Astrocyte of the cerebellum (primary cell): ENCODE measurements at places on chromosomes 5 and 9.
A peak's percentile ranks its signal among the peaks of the same experiment; 100 is the strongest.

- no peak for DNase-seq
These were observed 121.2 kb downstream of the PHF2 start for GRCh38 chr9:93697352-93698139.

GRCh38 chr9:137685035-137685740 lies 66.4 kb downstream of the EHMT1 start:
- DNase-seq, result no peak

GRCh38 chr5:140224658-140225057 lies 49.7 kb downstream of the CYSTM1 start:
- DNase-seq, result no peak

DNA sequence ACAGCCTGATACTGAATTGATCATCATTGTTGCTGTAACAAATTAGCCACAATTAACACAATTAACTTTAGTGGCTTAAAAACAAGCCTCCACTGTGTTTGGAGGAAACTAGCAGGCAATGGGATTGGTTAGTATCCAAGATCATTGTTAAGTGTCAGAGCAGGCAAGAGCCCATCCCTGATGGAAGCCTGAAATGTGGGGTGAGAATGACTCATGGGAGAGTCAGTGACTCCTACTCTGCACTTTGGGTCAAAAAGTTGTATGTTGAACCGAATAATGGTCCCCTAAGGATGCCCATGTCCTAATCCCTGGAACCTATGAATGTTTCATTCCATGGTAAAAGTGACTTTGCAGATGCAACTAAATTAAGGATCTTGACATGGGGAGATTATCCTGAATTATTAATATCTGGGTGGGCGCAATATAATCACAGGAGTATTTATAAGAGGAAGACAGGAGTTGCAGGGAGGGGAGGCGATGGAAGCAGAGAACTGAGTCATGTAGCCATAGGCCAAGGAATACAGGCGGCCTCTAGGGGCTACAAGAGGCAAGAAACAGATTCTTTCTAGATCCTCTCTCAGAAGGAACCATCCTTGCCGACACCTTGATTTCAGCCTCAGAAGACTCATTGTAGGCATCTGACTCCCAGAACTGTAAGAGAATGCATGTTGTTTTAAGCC lies 28.8 kb downstream of the ALG2 start:
- DNase-seq, result no peak

DNA sequence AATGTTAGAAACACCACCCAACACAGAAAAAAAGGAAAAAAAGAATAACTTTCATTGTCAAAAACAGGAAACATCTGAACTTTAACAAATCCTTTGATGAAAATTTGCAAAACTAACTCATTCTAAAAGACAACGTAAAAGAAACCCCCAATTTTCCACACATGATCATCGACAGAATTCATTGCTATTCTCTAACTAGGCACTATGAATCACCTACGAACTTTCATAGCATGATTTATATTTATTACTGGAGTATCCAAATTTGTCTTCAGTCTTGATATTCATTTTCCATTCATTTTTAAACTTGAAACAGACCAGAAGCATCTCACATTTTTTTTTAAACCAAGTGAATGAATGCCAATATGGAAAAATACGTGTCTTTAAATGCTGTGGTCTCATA lies 514.6 kb downstream of the TLE4 start:
- no peak for DNase-seq

DNA sequence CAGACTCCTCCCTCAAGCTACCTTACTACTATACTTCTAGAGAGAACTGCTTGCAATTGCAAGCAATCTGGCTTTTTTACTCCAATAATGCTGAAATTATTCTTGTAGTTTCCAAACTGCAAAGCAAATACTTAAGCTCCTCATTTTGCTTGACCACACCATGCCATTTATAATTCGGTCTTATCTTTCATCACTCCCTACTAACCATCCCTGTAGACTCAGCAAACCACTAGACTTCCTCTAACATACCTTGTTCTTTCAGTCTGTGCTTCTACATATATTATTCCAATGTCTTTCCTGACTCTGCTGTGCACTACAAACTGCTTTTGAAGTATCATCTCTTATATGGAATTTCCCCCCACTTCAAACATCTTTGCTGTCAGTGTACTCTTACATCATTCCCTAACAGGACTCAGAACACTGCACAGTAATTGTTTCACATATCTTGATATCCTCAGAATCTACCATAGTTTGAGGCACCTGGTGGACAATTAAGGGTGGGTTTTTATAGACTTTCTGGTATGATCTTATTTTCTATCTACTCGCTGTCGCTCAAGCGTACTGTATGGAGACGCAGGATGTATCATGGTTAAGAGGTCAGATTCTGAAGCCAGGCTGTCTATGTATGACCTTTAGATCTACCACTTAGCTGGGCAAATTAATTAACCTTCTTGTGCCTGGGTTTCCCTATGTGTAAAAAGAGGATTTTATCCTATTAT lies 2.8 kb downstream of the IL6ST start:
- no peak for DNase-seq

DNA sequence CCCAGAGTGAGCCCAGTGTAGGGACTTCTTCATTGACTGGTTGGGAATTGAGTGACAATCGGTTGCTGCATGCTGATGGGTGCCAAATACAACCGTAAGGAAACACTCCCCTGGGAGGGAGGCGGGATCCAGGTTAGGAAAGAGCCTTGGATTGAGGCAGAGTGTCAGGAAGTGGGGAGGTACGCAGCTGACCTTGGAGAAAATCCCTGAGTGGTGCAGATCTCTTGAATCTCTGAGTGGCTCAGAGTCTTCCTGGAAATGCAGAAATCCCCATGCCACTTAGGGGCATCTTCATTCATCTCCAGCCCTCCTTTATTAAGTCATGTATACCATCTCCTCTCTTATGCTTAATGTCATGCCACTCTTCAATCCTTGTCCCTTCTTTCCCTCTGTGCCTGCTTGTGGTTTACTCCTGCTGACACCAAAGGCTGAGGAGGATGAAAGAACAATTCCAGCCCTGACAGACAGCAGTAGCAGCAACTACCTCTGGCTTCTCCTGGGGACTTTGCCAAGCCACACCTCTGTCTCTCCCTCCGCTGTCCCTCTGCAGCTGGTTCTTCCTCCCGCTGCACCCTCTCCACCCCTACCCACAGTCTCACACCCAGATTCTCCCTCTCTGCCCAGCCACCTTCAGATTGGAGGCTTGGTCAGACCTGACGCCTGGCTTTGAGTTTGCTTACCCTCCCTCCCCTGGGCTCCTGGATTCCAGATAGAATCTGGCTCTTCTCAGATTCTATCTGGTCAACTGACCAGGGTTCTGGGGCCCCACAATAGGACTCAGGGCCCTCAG lies 14.1 kb upstream of the LCP2 start:
- no peak for DNase-seq

GRCh38 chr5:85168474-85168873 lies 783.8 kb upstream of the EDIL3 start:
- DNase-seq, result no peak

DNA sequence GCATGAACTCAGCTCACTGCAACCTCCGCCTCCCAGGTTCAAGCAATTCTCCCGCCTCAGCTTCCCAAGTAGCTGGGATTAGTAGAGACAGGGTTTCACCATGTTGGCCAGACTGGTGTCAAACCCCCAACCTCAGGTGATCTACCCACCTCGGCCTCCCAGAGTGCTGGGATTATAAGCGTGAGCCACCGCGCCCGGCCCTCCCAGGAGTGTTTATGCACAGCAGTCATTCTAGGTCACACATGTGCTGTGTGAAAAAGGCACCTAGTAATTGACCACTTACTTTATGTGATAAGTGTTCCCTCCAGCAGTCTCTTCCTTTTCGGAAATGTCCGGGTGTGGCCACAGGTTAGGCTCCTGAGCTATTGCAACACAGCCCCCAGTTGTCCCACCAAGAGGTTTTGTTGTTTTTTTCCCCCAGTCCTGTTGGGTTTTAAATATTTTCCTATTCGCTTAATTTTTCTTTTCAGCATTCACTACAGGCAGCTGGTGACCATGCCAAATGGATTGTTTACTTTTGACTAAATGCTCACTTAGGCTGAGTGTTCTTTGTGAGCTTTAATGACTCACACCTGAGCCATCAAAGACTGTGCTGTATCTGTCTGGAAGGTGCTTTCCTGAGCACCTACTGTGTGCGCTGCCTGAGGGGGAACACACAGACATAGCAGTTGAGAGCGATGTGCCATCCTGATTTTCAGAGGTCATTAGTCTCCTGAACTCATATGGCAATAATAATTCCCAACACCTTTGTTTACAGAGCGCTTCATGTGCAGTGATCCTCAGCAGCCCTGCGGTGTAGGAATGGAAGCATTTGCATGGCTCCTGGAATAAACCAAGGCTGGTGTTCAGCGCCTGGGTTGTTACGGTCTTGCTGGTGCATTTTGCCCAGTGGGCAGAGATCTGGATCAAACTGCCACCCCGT lies 94.3 kb downstream of the MVB12B start:
- peak; percentile 79 for DNase-seq

DNA sequence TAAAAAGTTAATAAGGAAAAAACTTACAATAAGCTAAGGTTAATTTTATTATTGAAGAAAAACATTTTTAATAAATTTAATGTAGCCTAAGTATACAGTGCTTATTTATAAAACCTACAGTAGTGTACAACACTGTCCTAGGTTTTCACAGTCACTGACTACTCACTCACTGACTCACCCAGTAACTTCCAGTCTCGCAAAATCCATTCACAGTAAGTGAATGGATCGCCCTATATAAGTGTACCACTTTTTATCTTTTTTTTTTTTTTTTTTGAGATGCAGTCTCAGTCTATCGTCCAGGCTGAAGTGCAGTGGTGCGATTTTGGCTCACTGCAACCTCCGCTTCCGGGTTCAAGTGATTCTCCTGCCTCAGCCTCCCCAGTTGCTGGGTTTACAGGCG lies 47.7 kb downstream of the FNIP1 start:
- DNase-seq, result no peak

- DNase-seq, result no peak
These were observed 84.0 kb downstream of the SEC61B start for GRCh38 chr9:99305820-99306811.

GRCh38 chr9:93464395-93464794 lies 11.0 kb upstream of the FAM120AOS start:
- DNase-seq, result no peak

GRCh38 chr5:45037927-45038326 lies 229.2 kb downstream of the MRPS30 start:
- DNase-seq, result no peak

GRCh38 chr5:42636946-42637345 lies 119.7 kb upstream of the CCDC152 start:
- no peak for DNase-seq

- DNase-seq, result no peak
These were observed 41.0 kb downstream of the KCNMB1 start for GRCh38 chr5:170348137-170348633.

DNA sequence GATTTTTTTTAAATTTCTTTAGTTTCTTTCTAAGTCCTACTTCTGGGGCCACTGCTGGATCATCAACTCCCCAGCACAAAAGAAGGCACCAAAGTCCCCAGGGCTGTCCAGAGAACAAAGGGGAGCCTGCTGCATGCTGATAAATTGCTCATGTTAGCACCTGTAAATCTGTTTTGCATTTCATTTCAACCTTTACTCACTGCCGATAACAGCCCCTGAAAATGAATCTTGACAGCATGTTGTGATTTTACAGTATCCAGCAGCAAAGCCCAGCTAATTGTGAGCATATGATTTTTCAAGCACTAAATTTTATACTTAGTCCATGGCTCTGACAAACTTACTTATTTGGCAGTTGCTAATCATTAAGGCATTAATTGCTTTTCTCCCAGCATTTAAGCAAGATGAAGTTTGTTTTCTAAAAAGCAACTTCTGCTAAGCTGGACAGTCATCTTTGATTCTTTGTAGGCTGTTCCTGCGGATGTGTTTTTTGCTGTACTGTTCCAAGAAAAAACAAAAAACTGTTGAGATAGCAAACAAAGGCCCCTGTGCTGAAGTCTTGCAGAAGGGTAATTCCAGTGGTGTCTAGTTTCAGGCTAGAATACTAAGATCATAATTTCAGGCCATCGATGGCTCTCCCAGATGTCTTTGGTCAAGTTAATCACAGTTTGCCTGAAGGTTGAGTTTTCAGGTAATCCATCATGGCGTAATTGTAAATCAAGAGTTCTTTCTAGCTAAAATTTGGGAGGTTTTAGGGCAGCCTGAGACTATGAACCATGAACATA lies 73.1 kb upstream of the GAS1 start:
- DNase-seq, result no peak

DNA sequence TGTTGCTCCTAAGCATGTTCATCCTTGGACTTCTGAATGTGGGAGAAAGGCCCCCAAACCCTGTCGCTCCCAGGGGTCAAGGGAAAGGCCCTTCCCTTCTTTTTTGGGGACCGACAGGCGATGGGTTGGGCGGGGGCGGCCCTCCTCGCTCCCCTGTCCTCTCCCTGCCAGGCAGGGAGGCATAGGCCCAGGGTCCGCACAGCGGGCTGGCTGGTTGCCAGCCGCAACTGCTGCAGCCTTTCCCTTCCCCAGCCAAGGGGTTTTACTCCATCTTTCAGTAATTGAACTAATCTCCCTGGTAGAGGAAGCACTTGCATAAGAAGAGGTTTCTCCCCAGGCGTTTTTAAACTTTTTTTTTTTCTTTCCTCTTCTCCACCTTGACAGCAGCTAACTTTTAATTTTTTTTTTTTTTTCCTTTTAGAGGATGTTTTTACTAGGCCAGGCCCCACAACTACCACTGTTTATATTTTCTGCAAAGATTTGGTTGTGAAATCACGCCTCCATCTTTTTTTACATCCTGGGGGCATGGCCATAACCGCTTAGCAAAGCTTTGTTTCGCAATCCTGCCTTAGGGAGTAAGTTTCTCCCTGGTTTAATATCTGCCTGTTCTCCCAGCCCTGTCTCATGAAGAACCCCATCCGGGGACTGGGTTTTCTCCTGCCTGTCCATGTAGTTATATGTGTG lies 216.9 kb upstream of the ZNF608 start:
- DNase-seq, result peak; percentile 40

DNA sequence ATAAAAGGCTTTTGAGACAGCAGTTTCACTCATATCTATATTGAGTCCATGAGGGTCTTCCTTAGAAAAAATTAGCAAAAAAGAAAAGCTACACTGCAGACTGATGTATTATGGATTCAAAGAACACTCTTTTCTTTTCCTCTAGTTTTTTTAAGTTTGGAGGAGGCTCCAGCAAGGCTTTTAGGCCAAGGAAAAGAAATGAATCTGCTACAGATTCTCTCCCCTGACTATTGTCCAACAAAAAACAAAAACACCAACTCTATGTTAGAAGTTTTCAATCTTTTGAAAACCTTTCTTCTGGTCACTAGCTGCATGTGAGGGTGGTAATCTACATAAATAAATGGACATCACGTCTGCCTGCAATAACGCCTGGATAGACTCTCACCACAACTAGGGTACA lies 310.4 kb downstream of the ARL15 start:
- no peak for DNase-seq

GRCh38 chr5:52964138-52964537 lies 25.0 kb upstream of the ITGA2 start:
- no peak for DNase-seq
